Activated B cell treated with CpG ODN at 0.5 μM for 24 hours (primary cell): ENCODE measurements at places on chromosomes 2 and 18.
A peak's percentile ranks its signal among the peaks of the same experiment; 100 is the strongest.

DNA sequence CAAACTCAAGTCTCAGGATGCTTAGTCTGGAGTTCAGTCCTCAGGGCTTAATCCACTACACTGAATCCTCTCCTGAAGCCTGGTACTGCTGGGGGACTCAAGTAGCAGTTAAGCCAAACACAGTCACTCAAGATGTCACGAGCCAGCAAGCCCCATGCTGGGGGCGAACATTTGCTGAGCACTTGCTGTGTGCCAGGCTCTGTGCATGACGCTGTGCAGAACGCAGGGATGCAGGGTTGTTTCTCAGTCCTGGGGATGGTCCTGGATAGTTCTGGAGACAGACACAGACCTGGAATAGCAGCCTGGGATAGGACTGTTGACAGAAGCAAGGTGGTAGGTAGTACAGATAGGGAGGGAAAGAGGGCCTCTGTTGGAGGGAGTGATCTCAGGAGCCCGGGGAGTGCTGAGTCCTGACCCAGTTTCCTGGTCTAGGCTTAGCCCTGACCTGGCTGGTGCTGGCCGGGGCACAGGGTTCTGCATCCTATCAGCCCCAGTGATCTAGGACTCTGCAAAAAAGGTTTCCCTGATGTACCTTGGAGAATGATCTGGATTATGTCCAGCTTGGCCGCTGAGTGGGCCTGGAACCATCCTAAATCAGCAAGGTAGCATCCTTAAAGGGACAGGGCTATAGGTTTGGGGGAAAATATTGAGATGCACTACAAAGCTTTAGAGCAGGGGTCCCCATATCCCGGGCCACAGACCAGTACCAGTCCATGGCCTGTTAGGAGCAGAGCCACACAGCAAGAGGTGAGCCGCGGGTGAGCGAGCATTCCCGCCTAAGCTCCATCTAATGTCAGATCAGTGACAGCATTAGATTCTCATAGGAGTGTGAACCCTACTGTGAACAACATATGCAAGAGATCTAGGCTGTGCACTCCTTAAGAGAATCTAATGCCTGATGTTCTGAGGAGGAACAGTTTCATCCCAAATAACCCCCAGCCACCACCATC is 54.7 kb upstream of the OTOF start:
- DNase-seq = no peak

DNA sequence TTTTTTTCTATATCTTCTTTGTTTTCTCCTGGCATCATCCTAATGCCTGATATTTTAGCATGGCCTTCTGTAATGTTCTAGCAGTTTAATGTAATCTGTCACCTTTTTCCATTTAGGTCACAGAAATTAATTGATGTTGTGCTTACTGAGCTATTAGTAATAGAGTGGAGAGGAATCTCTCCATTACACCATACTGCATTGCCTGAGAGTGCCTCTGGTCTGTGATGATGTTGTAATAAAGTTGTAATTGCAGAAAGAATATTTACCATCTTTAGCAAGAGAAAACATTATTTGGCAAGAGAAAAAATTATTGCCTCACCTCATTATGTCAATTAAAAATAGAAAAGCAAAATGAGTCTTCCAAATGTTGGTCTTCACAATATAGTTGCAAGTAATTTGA is 213.2 kb downstream of the KCNJ3 start:
- DNase-seq = no peak

DNA sequence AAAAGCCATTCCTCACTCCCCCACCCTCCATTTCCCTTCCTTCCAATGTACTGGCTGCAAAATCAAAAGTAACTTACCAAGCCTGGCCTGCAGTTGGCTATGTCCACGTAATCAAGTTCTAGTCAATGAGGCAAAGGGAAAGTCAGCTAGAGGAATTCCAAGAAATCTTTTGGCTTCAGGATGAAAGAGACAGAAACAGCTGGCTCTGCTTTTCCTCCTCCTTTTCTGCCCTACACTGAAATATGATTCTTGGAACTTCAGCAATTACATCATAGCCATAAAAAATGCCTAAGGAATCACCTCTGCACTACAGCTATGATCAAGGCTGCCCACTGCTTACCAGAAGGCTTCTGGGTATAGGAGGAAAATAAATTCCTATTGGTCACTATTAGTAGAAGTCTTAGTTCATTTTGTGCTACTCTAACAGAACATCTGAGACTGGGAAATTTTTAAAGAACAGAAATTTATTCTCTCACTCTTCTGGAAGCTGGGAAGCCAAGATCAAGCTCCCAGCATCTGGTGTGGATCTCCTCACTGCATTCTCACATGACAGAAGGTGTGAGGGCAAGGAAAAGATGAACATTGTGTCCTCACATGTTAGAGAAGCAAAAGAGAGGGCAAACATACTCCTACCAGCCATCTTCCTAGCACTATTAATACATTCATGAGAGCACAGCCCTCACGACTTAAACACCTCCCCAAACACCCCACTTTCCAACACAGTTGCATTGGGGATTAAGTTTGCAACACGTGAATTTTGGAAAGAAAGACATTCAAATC is 219.9 kb downstream of the TMX3 start:
- DNase-seq = no peak

- no peak for DNase-seq
Observed at GRCh38 chr2:203061346-203061745, 46.7 kb downstream of the NBEAL1 start.

GRCh38 chr2:118151831-118152230 is 63.6 kb downstream of the INSIG2 start:
- DNase-seq = no peak

- no peak for DNase-seq
Observed at GRCh38 chr2:46945671-46946070, 30.1 kb upstream of the MCFD2 start.

- DNase-seq = peak; percentile 15
Observed at GRCh38 chr2:96529376-96530143, 7.0 kb upstream of the ARID5A start.

GRCh38 chr2:216632952-216633615 is at the start of gene IGFBP2:
IGFBP2 (plus strand) TSS chr2:216633420; CDS start chr2:216633524, 104 bp downstream.
- no peak for DNase-seq

DNA sequence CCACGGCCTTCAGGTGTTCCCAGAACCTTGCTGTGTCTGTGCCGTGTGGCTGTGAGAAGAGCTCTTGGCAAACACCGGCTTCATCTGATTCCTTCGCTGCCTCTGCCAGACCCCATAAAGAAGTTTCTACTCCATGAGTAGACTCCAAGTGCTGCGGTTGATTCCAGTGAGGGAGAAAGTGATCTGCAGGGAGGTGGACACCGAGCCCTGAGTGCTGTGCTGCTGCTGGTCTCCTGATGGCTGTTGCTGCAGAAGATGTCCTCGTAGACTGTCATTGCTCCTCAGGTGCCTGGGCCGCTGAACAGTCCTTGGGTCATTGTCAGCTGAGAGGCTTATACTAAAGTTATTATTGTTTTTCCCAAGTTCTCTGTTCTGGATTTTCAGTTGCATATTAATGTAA is 19.6 kb downstream of the ASB1 start:
- DNase-seq = no peak

- no peak for DNase-seq
Observed at GRCh38 chr2:56347881-56348280, 164.1 kb downstream of the CCDC85A start.

DNA sequence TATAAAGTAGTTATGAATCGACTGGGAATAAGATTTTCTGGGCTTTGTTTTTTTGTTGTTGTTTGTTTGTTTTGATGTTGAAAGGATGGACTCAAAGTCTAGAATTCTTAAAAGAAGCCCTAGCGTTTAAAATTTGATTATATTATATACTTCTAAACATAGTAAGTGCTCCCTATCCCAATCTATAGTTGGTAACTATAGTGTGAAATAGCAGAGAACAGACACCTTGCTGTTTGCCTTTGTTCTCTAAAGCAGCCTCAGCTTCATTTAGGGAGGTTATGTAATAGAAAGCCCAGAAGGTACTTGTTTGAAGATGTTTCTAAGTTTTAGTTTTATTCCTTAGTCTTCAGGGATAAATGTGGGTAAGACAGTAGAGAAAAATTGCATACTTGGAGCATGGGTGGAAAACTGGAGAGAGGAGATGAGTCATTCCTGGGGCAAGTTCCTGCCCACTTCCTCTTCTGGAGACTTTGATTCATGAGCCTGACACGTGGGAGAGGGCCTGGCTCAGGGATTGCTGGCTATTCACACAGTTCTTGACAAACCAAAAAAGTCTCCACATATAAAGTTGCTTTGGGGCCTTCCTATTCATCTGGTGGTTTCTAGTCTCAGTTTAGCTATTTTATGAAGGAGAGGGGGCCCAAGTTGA is 131.9 kb downstream of the MYO1B start:
- no peak for DNase-seq

- no peak for DNase-seq
Observed at GRCh38 chr18:212780-213179, 54.4 kb downstream of the USP14 start.

GRCh38 chr2:134988994-134989605 is 58.1 kb downstream of the MAP3K19 start:
- DNase-seq = no peak

GRCh38 chr2:241615522-241616052 is 21.4 kb downstream of the THAP4 start:
- DNase-seq = no peak

GRCh38 chr18:10035281-10035991 is 121.6 kb downstream of the VAPA start:
- no peak for DNase-seq

DNA sequence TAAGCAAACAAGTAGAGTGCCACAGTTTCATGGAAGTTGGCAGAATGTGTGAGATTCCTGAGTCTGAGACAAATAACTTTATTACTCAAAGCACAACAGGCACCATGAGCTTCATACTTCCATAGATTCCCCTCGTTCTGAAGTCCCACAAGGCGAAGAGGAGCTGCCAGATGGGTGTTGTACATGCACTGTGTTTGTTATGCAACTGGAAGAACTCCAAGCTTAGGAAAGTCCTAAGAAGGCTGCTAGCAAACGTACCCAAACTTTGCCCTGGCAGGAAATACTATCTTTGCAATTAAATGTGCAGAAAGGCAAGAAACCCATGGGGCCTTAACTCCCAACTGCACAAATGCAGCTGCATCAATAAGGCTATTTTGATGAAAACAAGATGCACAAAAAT is 1.6 kb upstream of the GCA start:
- no peak for DNase-seq

- no peak for DNase-seq
Observed at GRCh38 chr2:39938035-39938835, 159.2 kb upstream of the THUMPD2 start.

DNA sequence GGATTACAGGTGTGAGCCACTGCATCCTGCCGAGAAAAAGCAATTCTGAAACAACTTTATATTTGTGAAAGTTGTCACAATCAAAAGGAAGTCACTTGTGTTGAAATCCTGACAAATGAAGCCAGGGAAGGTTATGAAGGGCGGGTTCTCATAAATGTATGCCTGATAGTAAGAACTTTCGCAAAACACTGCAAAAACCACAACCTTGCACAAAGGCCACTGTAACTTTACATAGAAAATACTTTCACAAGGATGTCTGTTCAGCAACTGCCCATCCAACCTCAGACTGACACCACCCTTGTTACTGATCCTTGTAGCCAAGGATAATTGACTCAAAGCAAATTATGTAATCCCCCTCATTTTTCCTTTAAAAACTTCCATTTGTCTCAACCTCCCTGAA is 90.6 kb downstream of the SLC4A3 start:
- no peak for DNase-seq

GRCh38 chr2:233312874-233313273 is 5.3 kb downstream of the SAG start:
- no peak for DNase-seq

DNA sequence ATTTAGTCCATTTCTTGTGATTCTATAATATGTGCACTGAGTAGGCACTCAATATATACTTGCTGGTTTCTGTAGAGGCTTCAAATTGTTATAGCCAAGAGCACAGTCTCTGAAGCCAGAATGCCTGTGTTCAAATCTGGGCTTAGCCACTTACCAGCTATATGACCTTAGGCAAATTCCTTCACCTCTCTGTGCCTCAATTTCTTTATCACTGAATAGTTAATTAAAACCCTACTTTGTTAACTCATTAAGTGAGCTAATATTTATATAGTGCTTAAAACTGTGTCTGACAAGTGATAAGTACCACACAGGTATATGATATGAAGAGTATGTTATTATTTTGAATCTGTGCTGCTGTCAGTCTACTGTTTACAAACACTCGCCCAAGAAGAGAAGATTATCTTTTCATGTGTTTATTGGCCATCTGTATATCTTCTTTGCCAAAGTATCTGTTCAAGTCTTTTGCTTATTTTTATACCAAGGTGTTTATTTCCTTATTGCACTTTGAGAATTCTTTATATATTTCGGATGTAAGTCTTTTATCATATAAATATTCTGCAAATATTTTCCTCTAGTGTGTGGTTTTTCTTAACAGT is 1.3 kb upstream of the RIT2 start:
- no peak for DNase-seq
